ENCODE measurements at places on chromosomes 5 and 9.

DNA sequence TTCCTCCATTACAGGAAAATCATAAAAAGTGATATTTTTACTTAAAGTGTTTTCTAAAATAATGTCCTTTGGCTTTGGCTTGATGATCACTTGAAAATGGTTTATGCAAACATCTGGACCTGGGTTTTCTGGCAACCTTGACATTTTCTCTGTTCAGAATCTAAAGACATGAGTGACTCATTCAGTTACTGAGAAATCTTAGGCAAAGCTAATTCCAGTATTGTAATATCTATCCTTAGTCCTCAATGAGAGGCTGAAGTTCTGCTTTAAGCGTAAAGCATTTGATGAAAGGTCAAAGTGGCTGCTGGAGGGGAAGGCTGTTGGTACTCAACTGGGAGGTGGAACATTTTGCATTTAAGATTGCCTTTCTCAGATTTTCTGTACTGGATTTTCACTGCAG is 2.3 kb downstream of the MAN2A1 start:
- peak; percentile 75 for DNase-seq

GRCh38 chr9:131402738-131403492 is 9.0 kb downstream of the PRRC2B start:
- DNase-seq = peak; percentile 90

GRCh38 chr5:39759701-39760100 is 334.9 kb upstream of the DAB2 start:
- DNase-seq = peak; percentile 40

- peak; percentile 93 for DNase-seq
Observed at GRCh38 chr5:81506900-81507588, 113.1 kb upstream of the ACOT12 start.

DNA sequence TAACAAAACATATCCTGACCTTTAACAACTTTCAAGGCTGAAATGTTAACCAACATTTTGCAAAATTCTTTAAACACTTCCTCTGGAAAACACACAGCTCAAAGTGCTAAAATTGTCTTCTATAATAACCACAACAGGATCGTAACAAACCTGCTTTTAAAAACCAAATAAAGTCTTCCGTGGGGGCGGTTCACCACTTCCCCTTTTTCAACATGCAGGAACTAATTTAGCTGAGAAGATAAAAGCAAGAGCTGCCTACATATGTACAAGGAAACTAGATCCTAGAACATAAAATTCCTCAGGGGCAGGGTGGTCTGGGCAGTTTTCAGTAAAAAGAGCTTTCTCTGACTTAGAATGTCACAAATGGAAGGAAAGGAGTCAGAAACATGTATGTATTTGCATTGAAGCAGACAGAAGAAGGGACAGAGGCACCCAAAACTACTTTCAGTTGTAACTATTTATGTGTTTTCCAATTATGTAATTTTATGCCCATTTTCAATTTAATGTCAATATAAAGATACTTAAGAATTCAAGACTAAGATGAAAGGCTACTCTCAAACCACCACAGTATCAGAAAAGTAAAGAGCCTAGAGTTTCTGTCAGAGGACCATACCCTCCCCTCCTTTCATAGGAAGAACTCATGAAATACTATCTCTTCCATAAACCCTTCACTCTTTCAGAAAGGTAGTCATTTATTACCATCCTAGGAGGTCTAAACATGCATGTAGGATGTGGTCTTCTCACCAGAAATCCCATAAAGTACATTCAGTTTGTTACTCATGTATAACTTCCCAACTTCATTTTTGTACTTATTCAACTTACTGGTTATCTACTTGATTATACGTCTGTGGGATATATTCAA is 185.9 kb upstream of the RASA1 start:
- no peak for DNase-seq
